ENCODE measurements at places on chromosomes 4 and X.

DNA sequence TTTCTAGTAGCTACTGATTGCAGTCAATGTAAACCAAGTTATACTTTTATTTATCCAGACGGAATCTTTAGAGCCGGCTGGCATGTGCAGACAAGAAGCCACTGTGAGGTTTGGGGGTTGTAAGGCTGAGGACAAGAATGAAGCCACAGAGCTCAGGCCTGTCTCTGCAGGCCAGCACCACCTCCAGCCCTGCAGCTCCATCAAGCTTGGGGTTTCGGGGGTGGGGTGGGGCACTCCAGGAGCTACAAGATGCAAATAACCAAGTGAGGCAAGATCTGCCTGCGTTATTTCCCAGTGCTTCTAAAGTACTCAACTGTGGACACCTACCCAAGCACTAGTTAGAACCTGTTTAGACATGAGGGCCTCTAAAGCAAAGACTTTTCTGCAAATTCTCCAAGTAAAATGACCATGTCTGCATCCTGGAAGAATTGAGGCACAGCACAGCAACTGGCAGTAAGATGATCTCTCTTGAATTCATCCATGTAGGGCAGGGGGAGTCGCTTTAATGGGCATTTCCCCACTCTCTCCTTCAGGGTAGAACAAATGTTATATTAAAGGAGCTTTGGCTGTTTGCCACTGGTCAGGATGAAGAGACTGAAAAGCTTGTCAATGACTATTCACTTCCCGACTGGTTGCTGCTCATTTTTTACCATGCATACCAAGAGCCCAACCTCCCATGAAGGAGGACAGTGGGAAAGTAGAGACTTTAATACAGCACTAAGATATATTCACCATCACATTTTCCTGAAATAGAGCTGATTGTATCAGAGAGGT lies 222.5 kb downstream of the MGST2 start:
- DNase-seq, result peak; percentile 72

- no peak for DNase-seq
These were observed 375.5 kb downstream of the NAF1 start for GRCh38 chr4:162791226-162791625.

DNA sequence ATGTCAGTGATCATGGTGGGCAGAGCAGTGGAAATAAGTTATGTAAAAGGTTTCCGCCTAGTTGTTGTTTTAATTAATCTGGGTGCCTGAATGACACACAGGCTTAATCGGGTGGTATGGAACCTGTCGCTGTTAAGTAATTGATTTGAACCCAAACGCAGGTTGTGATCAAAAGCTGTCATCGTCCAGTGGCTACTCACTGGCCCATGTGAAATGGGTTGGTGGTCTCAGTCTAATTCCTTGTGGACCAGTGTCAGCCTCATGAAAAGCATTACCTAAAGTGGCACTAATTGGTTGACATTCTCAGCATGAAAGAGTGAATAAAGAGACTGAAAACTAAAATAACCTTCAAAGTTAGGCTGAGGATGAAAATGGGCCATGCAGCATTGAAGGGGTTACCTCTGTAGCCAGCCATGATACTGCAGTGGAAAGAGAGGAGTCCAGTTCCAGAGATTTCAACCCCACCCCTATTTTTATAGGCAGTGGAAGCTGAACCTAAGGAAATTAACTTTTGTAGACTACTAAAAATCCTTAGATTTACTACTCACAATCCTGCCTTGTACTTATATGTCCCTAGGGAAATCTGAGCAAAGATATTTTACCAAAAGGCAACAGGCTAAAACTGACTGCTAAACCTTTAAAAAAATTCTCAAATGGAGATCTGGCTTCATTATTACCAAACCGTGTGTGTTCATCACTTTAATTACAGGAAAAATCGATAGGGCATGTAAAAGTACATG lies 251.7 kb upstream of the TENM3 start:
- DNase-seq, result no peak

DNA sequence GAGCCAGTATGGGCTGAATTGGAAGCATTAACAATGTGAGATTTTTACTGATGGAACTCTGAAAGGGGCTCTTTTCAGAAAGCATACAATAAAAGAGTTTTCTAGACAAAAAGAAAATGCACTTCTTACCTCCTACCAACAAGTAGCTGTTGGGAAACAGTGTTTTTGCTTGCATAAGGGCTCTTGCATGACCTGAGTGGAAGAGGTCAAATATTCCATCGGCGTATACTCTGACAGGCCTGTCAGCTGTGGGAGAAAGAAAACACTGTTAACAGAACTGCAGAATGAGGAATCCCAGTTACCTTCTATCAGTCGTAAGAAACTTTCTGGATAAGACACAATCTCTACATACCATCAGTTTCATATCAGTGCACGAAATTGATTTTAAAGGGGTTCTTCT lies 39.5 kb downstream of the PCYT1B start:
- no peak for DNase-seq

GRCh38 chr4:110454441-110454840 lies 21.5 kb upstream of the ENPEP start:
- DNase-seq, result no peak

GRCh38 chr4:52718123-52718522 lies 33.1 kb downstream of the ERVMER34-1 start:
- no peak for DNase-seq

DNA sequence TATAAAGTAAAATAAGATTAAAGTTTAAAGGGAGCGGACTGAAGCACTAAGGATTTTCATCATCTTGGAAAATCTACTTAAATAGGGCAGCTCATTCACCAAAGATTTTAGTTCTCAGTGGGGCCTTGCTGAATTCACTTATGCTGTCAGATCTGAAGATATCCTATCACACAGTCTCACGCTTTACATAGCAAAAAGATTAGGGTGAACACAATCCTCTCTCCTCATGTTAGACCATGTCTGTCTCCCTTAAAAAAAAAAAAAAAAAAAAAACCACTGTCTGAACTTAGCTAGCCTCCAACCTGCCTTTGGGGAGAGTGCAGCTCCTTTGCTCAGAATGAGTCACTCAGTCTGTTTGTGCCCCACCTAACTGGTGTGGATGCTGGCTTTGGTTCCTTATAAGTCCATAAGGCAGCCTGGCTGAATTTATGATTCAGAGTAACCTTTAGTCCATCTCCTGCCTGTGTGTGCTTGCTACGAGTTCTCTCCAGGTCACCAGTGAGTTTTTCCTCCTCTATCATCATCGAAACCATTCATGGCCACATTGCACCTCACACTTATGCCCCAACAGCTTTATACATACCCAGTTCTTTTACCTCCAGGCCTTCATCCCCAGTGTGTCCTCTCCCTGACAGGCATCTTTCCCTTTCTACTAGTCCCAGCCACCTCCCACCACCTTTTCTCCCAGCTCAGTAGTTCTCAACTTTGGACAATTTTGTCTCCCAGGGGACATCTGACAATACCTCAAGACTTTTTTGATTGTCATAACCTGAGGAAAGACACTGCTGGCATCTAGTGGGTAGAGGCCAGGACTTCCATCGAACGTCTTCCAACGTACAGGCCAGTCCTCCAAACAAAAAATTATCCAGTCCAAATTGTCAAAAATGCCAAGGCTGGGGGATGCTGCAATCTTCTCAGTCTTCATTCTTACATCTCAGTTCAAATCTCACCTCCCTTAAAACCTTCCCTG lies 220.7 kb upstream of the EMCN start:
- DNase-seq, result peak; percentile 86

DNA sequence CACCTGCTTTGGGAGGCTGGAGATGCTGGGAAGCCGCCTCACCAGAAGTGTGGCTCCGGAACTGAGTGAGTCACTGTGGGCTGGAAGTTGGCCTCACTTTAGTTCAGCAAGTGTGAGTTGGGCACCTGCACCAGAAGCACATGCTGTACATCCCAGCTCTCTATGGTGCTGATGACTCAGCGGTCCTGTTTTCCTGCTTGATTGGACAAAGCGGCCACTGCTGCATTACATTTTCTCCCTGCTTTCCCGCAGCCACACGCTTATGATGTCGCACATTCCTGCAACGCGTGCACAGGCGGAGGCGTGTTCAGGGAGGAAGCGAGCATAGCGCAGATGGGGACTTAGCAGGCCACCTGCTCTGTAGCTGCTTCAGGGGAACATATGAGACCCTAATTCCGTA lies 26.7 kb upstream of the CLDN34 start:
- peak; percentile 77 for DNase-seq

DNA sequence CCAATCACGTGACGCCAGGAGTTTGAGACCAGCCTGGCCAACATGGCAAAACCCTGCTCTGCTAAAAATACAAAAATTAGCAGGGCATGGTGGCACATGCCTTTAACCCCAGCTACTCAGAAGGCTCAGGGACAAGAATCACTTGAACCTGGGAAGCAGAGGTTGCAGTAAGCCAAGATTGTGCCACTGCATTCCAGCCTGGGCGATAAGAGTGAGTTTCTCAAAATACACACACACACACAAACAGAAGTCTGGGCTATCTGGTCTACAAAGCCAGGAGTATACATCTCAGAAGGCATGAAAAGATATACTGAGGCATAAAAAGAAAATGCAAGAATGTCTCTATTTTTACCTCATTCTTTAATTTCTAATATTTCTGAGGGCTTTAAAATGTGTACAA lies 11.3 kb downstream of the YTHDC1 start:
- no peak for DNase-seq

- no peak for DNase-seq
These were observed 8.0 kb upstream of the CCDC110 start for GRCh38 chr4:185479507-185479971.

DNA sequence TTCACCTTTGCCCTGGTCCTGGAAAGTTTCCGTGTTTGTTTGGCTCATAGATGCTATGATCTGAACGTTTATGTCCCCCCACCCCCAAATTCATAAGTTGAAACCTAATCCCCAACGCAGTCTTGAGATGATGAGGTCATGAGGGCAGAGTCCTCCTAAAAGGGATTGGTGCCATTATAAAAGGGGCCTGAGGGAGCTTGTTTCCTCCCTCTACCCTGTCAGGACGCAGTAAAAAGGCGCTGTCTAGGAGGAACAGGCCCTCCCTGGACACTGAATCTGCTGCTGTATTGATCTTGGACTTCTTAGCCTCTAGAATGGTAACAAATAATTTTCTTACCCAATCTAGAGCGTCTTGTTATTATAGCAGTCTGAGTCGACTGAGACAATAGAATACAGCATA lies 2190.6 kb upstream of the TENM3 start:
- no peak for DNase-seq

GRCh38 chrX:64894454-64895038 lies 81.7 kb downstream of the ZC4H2 start:
- DNase-seq, result no peak

GRCh38 chrX:110311437-110312230 lies 6.3 kb downstream of the AMMECR1 start:
- no peak for DNase-seq

- DNase-seq, result no peak
These were observed 21.1 kb downstream of the MAGEB16 start for GRCh38 chrX:35819241-35819640.

GRCh38 chrX:64843224-64843623 lies 133.0 kb downstream of the ZC4H2 start:
- DNase-seq, result no peak

- no peak for DNase-seq
These were observed 233.0 kb downstream of the PCDH18 start for GRCh38 chr4:137299281-137299680.

DNA sequence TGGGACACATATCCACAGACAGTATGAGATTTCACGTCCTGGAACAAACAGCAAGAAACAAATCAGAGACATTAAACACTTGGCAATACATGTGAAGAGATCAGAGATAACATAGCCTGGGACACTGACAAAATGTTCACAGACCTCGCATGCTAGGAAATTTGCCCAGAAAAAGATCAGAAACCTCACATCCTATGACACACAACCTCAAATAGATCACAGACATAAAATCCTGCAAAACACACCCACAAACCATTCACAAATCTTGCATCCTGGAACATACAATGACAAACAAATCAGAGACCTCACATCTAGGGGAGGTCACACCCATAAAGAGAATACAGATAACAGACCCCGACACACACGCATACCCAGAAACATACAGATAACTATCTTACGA lies 18.0 kb downstream of the SUV39H1 start:
- no peak for DNase-seq

GRCh38 chr4:117968606-117969005 lies 65.7 kb upstream of the NDST3 start:
- DNase-seq, result no peak

- no peak for DNase-seq
These were observed 184.6 kb downstream of the OR13H1 start for GRCh38 chrX:131728295-131729145.

GRCh38 chr4:16663732-16664131 lies 234.7 kb downstream of the LDB2 start:
- no peak for DNase-seq

GRCh38 chrX:70174754-70175153 lies 2.5 kb upstream of the DGAT2L6 start:
- DNase-seq, result no peak

- peak; percentile 37 for DNase-seq
These were observed 562.4 kb downstream of the TLL1 start for GRCh38 chr4:166435449-166435848.

DNA sequence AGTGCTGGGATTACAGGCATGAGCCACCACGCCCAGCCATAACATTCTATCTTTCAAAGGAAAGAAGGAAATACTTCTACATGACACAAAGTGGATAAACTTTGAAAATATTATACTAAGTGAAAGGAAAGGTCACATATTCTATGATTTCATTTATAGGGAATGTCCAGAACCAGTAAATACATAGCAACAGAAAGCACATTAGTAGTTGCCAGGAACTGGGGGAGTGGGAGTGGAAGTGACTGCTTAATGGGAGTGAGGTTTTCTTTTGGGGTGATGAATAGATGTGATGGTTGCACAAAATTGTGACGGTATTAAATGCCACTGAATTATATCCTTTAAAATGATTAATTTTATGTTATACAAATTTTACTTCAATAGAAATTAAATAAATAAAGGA lies 95.7 kb upstream of the IL15 start:
- DNase-seq, result no peak

GRCh38 chr4:140153419-140153717 lies 616 bp downstream of the MAML3 start:
- DNase-seq, result no peak

DNA sequence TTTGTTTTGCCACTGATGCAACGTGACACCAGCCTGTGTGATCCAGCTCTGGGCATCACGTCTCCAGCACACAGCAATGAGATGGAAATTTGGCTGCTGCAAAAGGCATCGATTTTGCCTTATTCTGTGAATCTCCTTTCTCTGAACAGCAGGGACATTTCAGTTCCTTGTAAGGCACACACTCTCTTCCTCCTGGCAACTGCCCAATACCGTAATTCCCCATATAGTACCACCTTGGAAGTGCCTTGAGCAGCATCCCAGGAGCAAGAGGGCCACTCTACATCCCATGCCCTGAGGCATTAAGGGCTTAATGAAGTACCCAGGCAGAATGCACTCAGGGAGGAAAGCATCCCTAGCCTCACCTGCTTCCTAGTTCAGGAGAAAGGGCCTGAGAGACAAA lies 10.5 kb upstream of the MAMLD1 start:
- no peak for DNase-seq

GRCh38 chr4:5510504-5510903 lies 197.9 kb downstream of the EVC2 start:
- no peak for DNase-seq

GRCh38 chrX:23008431-23009099 lies 8.8 kb downstream of the DDX53 start:
- peak; percentile 2 for DNase-seq

GRCh38 chr4:155307731-155308277 lies 69.0 kb downstream of the MAP9 start:
- no peak for DNase-seq
